Nephron progenitor cell (in vitro differentiated cells): ENCODE measurements at places on chromosomes 3 and 15.

- DNase-seq, result no peak
Observed at GRCh38 chr3:58623961-58624360, 42.6 kb downstream of the FAM3D start.

GRCh38 chr3:149291178-149291577 is 42.3 kb downstream of the TM4SF18 start:
- DNase-seq, result no peak

DNA sequence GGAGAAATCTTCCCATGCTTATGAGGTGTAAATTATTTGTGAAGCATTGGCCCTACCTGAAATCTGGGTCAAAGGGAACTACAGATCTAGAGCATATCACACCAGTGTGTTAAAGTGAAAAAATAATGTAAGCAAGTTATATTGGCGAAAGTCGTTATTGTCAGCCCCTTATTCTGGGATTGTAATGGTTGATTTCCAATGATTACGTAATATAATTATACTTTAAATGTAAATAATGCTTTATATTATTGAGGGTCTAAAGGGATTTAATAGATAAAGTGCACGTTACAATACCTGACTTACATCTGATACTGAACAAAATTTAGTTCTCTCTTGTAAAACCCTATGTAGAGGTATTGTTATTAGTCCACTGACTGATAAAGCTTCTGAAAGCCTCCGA is 101.2 kb downstream of the NEO1 start:
- no peak for DNase-seq

- DNase-seq, result no peak
Observed at GRCh38 chr3:100073049-100073713, 41.1 kb downstream of the FILIP1L start.

GRCh38 chr3:84601303-84601702 is 357.5 kb upstream of the CADM2 start:
- no peak for DNase-seq

GRCh38 chr3:48194446-48195071 is 6.3 kb upstream of the CDC25A start:
- DNase-seq, result peak; percentile 75

DNA sequence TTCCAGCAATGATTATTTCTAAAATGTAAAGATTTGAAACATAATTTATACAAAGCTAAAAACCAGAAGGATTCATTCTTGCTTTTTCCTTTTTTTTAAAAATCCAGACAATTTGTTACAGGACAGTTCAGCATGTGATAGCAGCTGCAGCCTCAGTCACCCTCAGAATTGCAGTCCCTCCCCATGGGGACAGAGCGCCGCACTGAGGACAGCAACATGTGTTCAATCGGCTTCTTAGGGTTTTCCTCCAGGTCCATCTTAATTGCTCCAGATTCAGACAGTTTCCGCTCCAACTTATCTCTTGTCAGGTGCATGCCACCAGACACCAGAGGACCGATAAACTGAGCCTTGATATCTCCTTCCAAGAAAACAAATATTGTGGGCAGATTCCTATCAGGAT is 134.9 kb upstream of the TBC1D5 start:
- DNase-seq, result no peak

- DNase-seq, result no peak
Observed at GRCh38 chr15:74793135-74794028, 11.5 kb downstream of the CSK start.

GRCh38 chr3:2078821-2079220 is 19.8 kb upstream of the CNTN4 start:
- DNase-seq, result no peak

DNA sequence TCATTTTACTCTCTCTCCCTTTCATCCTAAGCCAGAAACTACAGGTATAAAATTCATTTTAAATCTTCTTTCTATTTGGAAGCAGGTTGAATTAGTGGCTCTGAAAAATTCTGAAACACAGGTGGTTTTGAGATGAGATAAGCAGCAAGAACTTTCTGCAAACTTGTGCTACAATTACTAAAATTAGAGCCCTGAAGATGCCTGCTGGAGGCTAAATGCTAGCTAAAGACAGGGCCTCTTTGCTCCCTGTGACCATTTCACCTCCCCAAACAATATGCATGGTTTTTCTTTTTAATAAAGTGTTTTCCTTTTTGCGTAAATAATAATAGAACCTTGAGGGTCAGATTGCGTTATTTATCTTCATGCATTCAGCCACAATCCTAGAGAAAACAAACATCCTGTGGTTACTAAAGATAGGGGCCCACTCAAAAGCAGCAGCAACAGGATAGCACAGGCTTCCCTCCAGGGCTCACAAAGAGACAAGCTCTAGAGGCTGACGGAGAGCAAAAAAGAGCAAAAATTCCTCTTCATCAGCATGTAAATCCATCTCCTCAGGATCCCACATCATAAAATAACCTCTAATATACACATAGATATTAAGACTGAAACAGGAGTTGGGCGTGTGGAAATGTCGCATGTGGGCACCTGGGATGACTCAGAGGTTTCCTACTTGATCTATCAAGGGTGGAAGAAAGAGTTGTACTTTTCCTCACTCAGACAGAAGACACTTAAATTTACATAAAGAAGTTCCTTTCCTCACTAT is 26.5 kb upstream of the CP start:
- DNase-seq, result no peak
